Thoracic aorta (tissue), 2 donors: ENCODE measurements at places on chromosomes 2 and 18. TPM values are rescaled to one million over a fixed set of nuclear protein-coding genes. Genes with fewer than 3 reads are reported as not detected.
A peak's percentile ranks its signal among the peaks of the same experiment; 100 is the strongest.

DNA sequence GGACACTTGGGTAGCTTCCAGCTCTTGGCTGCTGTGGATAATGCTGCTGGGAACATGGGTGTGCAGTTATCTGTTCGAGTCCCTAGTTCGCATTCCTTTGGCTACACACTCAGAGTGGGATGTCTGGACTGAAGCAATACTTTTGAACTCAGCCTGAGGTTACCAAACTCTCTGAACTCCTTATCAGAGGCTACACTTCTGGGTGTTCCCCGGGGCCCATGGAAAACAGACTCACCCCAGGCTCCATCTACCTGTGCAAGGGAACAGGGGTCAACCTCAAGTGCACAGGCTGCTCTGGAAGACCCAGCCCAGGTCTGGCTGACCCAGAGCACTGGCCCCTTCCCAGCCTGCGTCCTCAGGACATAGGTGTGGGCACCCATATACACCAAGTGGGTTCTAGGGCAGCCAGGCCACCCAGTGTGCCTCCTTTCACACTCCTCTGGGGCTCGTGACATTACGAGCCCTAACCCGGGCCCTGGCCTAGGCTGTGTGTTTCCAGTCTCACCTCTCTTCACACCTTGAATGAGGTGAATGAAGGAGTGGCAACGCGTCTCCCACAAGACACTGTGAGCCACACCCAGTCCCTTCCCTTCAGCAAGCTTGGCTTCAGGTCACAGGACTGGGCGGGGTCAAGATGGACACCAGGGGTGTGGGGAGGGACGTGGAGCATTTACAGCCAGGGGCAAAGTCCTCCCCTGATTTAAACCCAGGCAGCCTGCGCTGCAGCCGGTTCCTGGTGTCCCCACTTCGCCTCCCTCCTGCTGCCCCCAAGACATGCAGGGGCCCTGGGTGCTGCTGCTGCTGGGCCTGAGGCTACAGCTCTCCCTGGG, at the start of gene ALPI:
Gene ALPI, plus strand, starts transcription at position 728 of the 830 bp plus-strand sequence. Its CDS starts 47 bp downstream, at position 775.
- H3K36me3 ChIP-seq = no peaks in the 10 kb centered on the region
- H3K4me1 ChIP-seq = no peaks in the 10 kb centered on the region
- no peak within 1 kb of the TSS for H3K4me3 ChIP-seq
- no peak for DNase-seq
- H3K27ac ChIP-seq = no peak within 1 kb of the TSS

DNA sequence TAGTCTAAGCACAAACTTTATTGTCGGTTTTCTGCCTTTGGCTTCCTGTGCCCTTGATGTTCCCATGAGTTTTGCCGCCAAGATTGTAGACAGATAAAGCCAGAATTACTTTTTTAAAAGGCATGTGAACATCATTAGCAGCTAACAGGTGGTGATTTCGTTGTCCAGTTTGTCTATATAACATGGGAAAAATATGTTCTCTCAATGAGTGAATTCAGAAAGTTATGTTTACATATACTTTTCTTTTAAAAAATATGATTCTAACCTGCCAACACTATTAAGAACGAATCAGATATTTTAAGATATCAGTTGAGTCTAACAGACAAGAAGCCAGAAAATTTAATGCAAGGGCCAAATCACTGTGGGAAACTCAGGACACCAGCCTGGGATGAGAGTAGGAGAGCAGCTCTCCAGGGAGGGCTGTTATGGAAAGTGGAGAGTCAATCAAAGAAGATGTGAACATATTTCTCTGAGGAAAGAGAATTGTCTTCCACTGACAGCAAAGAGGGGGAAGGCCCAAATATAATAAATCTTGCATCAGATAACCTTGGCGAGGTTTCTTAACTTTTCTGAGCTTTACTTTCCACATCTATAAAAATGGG, 311.3 kb downstream of the ARHGAP15 start:
- no peak overlapping the region for H3K27ac ChIP-seq
- DNase-seq = no peak
- H3K4me3 ChIP-seq = no peak overlapping the region
- H3K27me3 ChIP-seq = no peaks in the 10 kb centered on the region
- peaks cover 19% of the 10 kb centered on the region for H3K4me1 ChIP-seq

- H3K4me1 ChIP-seq = peaks cover 7% of the 10 kb centered on the region
- no peaks in the 10 kb centered on the region for H3K36me3 ChIP-seq
- H3K4me3 ChIP-seq = no peak overlapping the region
- peak overlapping the region; percentile 46 for H3K27ac ChIP-seq
These were observed 22.4 kb upstream of the CCBE1 start for GRCh38 chr18:59719544-59720181.

GRCh38 chr18:8478166-8478967, 130.9 kb upstream of the RAB12 start:
- no peak overlapping the region for H3K27ac ChIP-seq
- no peak for DNase-seq
- H3K4me1 ChIP-seq = no peaks in the 10 kb centered on the region
- H3K4me3 ChIP-seq = no peak overlapping the region

- no peaks in the 10 kb centered on the region for H3K4me1 ChIP-seq
- H3K27me3 ChIP-seq = no peaks in the 10 kb centered on the region
- no peak overlapping the region for H3K27ac ChIP-seq
- no peaks in the 10 kb centered on the region for H3K36me3 ChIP-seq
These were observed 206.2 kb downstream of the RPIA start for GRCh38 chr2:88897715-88898114.

- H3K4me3 ChIP-seq = no peak overlapping the region
- H3K27me3 ChIP-seq = no peaks in the 10 kb centered on the region
- H3K4me1 ChIP-seq = no peaks in the 10 kb centered on the region
- no peak overlapping the region for H3K27ac ChIP-seq
- no peaks in the 10 kb centered on the region for H3K36me3 ChIP-seq
These were observed 430.0 kb downstream of the SLC4A3 start for GRCh38 chr2:220057391-220057790.

Gene OSBPL6
- total RNA-seq = 0.95 TPM

Gene WDCP
- 21.3 TPM for total RNA-seq

GRCh38 chr18:21853016-21853415, 112.4 kb downstream of the MIB1 start:
- no peak for DNase-seq
- no peaks in the 10 kb centered on the region for H3K4me1 ChIP-seq
- H3K27me3 ChIP-seq = no peaks in the 10 kb centered on the region
- no peak overlapping the region for H3K4me3 ChIP-seq
- H3K36me3 ChIP-seq = peaks cover 8% of the 10 kb centered on the region
- no peak overlapping the region for H3K27ac ChIP-seq

DNA sequence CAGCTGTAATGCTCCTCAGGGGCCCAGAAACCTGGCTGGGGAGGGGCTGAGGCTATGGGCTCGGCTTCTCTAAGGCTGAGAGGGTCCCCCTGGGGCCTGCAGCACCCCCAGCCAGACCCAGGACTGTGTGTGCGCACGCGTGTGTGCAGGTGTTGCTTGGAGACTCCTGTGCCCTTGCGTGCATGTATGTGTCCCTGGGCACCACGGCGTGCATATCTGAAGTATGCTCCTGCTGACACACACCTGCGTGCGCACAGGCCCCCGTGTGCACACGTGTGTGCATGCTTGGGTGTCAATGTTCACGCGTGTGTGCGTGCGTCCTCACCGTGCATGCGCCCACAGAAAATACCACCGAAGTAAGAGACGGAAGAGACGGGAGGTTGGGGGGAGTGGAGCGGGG, 14.9 kb upstream of the ECEL1 start:
- H3K27ac ChIP-seq = no peak overlapping the region
- H3K4me3 ChIP-seq = peak overlapping the region; percentile 73

DNA sequence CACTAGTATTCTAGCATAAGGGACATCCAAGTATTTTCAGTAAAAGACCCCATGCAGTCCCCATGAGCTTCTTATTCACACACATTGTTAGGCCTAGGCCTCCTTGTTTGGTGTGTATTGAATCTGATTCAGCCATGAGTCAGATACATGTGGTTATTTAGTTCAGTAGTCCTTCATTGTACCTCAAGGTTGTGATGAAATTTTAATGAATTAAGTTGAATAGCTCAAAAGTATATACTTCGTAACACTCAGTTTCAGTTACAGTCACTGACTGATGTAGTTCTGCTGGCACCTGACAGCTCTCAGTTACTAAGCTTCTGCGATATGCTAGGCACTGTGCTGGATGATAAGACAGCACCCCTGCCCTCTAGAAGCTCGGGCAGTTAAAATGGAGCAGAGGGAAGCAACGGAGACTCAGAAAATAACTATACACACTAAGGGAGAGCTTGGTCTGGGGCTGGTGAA, 86.4 kb downstream of the XRCC5 start:
- no peak for DNase-seq
- H3K4me1 ChIP-seq = no peaks in the 10 kb centered on the region
- peaks cover 39% of the 10 kb centered on the region for H3K36me3 ChIP-seq
- no peak overlapping the region for H3K4me3 ChIP-seq
- no peaks in the 10 kb centered on the region for H3K27me3 ChIP-seq
- H3K27ac ChIP-seq = no peak overlapping the region

GRCh38 chr2:30611583-30611982, 164.5 kb downstream of the LCLAT1 start:
- DNase-seq = no peak
- H3K27me3 ChIP-seq = no peaks in the 10 kb centered on the region
- no peak overlapping the region for H3K27ac ChIP-seq

GRCh38 chr18:8386669-8387380, 222.4 kb upstream of the RAB12 start:
- no peak overlapping the region for H3K27ac ChIP-seq
- no peaks in the 10 kb centered on the region for H3K4me1 ChIP-seq
- H3K4me3 ChIP-seq = no peak overlapping the region
- DNase-seq = no peak

Gene CDH19
- total RNA-seq = 8.9 TPM

Gene BUB1
- 0.27 TPM for total RNA-seq

DNA sequence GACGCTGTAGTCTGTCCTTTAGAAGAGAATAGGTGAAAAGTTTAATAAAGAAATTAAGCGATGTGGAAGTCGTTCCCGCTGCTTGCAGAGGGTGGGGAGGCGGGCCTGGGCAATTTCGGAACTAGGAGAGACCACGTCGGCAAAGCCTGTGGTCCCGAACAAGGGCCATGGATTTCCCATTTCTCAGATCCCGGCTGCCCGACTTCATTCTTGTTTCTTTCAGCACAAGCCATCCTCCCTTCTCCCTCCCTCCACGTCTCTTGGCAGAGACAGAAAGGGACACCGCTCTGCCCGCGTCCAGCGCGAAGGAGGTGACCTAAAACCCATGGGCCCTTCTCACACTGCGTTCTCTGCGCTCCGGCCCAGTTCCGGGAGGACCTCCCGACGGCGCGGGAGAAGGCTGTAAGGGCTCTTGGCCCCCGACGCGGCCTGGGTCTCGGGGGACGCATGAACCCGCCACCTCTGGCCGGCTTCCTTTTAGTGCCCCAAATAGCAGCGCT, 2.2 kb upstream of the BCL2L11 start:
- DNase-seq = no peak
- peaks cover 44% of the 10 kb centered on the region for H3K4me1 ChIP-seq
- H3K4me3 ChIP-seq = peak overlapping the region; percentile 86
- H3K27ac ChIP-seq = peak overlapping the region; percentile 17

- peak overlapping the region; percentile 78 for H3K4me3 ChIP-seq
- peak overlapping the region; percentile 96 for H3K27ac ChIP-seq
- no peaks in the 10 kb centered on the region for H3K27me3 ChIP-seq
- H3K4me1 ChIP-seq = peaks cover 19% of the 10 kb centered on the region
- no peaks in the 10 kb centered on the region for H3K36me3 ChIP-seq
These were observed 37.8 kb downstream of the PCBP1 start for GRCh38 chr2:70124983-70125480.

DNA sequence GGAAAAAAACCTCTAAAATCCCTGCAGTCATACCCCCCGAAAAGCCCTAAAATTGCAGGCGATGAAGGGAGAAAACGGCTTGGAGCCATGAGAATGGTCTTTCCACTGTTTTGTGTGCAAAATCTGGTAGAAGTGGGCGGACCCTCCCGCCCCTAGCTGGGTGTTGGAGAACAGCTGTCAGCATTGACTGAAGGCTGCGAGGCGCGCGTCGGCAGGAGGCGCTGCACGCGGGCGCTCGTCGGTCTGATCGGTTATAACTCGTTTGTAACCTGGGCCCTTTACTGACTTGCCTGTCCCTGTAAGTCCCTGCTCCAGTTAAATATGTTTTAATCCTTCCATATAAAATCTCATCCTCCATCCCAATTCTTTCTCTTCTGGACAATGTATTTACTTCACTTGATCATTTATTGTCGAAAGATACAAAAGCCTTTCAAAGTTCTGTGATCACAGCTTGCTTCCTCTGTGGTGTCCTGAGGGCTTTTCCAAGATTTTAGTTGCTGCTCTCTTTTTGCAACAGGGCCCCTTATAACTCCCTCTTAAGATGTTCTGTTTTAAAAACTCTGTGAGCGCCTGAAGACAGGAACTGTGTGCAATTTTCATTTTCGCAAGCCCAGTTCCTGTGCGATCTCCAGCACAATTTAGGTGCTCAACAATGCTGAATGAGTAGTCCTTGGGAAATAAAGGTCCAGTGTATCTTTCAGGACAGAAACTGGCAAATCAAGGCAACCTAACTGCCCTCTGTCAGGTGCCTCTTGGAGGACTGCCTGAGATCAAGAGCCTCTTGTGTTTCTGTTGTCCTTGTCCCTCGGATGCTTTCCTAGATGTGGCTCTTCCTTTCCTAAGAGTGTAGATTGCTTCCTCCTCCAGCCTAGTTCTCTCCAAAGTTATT, 918 bp upstream of the HNRNPLL start:
- H3K27me3 ChIP-seq = no peaks in the 10 kb centered on the region
- H3K27ac ChIP-seq = peak overlapping the region; percentile 77
- H3K4me3 ChIP-seq = peak overlapping the region; percentile 94
- no peaks in the 10 kb centered on the region for H3K36me3 ChIP-seq
- H3K4me1 ChIP-seq = peaks cover 24% of the 10 kb centered on the region
- no peak for DNase-seq

DNA sequence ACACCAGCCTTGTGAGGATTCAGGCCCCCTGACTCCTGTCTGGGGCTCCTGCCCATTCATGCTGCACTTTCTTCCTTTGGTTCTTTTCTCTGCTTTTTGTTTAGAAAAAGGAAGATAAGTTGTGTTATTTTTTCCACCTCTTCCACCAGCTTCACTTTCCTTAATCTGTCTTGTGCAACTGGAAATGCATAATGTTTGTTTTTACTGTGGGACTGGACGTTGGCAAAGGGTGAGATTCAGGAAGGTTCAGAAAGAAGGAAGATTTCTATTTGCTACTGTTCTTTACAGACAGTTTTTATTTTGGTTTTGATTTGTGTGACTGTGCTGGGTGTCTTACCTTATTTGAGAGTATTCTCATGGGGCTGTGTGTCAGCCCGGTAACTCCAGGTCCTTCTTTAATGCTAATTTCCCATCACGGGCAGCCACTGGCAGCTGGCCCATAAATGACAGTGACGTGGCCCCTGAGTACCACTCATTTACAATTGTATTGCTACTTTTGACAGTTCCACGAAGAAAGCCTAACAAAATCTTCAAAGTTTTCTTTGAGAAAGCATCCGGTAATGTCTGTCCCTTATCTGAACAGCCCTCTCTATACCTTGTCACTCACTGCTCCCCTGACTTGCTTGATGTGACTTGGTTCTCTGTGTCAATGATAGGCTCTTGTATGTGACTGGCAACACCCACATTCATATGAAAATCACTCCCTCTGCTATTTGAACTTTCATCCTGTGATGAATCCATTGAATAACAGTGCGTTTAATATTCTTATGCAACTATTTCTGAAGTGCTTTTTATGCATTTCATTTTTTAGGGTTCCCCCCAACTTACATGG, 32.7 kb downstream of the RHBDD1 start:
- no peaks in the 10 kb centered on the region for H3K27me3 ChIP-seq
- H3K4me3 ChIP-seq = no peak overlapping the region
- H3K27ac ChIP-seq = no peak overlapping the region
- peaks cover 13% of the 10 kb centered on the region for H3K36me3 ChIP-seq
- no peaks in the 10 kb centered on the region for H3K4me1 ChIP-seq

Gene SP5
- not detected for total RNA-seq
